ENCODE measurements at places on chromosomes 12 and 14.

- no peak for DNase-seq
Measured at GRCh38 chr12:110079477-110080400, 31.4 kb upstream of the C12orf76 start.

DNA sequence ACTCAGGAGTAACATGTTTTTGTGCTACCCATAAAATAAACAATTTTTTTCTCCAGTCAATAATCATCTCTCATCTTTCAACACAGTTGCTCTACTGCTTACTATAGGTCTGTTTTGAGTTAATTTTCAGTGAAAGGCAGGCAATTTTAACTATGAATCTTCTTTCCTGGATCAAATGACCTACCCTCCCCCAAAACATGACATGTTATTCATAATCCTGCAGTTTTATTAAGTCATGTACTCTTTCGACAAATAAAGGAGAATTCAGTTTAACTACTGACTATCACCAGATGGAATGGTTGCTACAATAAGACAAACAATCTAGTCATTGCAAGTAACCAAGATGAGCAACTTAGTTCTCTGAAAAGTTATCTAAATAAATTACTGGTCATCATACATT lies 106.0 kb upstream of the FAR2 start:
- DNase-seq: no peak

DNA sequence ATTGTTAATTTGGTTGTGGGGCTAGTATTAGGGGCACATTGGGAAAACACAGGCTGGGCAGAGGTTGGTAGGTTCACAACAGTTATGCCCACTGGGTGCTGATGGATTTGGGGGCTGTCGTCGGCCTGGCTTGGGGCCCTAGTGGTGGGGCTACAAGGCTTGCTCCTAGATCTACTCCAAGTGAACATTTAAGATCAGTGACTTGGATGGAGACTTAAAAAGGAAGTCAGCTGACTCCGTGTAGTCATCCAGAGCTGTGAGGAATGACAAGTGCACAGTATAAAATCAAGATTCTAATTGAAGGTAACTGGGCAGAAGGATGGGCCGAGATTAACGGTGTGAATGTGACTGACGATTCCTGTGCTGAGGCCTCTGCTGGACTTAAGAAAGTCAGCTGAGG lies 12.8 kb upstream of the NR4A1 start:
- DNase-seq: peak; percentile 50

DNA sequence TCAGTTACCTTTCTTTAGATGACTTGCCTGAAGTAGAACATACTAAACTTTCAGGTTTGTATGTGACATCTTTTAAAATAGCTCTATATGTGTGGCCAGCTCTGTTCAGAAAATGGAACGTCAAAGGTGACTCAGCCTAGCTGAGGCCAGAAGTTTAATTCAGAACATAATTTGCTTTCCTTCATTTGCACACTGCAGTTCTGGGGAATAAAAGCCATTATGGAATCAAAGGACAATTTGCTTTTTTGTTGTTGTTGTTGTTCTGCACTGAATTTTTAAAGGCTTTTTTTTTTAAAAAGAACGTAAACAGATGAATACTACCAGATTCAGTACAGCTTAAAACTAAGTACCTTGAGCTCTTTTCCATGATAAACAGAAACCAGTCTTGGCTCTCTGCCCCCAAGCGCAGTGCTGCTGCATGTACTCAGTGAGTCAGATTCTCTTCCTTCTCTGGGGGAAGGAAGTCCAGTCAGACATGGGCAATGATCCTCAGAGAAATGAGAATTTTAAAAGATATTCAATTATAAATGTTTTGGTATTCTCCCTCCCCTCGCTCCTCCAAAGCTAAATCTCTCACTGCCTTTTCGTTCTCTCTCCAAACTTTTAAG lies 644.2 kb downstream of the NOVA1 start:
- DNase-seq: no peak

DNA sequence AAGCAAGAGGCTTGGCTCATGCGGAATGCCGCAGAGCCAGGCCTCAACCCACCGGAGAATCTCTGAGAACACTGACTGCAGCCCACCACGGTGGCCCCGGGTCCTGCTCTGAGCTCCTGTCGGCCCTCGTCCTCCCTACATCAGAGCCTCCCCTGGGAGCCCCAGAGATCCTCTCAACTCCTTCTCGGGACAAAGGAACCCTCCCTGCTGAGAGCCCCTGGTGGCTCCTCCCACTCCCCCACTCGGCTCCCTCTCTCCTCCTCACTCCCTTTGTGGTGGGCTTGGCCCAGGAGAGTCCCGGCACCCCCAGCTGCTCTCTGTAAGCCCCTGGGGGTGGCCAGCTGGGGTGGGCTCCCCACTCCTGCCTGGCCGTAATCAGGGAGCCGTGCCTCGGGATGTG lies 11.1 kb upstream of the INF2 start:
- peak; percentile 49 for DNase-seq

DNA sequence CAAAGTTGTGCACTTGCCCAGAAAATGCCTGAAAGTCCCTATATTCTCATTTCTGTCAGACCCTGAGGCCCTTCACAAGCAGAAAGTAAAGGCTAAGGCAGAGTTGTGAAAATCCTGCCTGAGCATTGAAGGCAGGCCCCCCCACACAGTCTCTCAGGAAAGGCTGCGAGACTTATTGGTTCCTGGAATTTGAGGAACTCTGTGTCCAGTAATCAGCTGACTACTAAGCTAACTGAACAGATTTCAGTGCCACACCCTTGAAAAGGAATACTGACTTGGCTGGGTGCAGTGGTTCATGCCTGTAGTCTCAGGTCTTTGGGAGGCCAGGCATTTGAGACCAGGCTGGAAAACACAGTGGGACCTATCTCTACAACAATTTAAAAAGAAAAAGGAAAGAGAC lies 21.1 kb upstream of the PPP2R5E start:
- DNase-seq: no peak

- no peak for DNase-seq
Measured at GRCh38 chr12:94488463-94488862, 28.8 kb upstream of the CEP83 start.

DNA sequence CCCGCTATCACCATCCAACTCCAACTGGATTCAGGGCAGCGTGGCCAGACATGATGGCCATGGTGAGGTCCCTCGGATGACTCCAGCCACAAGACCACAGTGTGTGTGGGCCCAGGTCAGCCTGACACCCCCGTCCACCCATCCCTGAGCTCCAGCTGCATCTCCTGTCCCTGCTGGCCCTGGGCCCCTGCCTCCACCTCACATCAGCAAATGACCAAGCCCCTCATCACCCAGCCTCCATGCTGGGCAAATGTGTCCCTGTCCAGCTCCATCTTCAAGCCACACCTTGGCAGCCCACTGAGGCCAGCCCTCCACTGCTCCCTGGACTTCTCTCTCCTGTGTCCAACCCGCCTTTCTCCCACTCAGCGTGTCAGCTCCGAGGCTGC lies 3.2 kb downstream of the GPR132 start:
- DNase-seq: no peak

- DNase-seq: no peak
Measured at GRCh38 chr12:10557766-10558165, 52.1 kb downstream of the EIF2S3B start.

- no peak for DNase-seq
Measured at GRCh38 chr14:97379091-97379531, 581.9 kb downstream of the VRK1 start.

GRCh38 chr12:100128512-100128908 lies 14.2 kb downstream of the BLTP3B start:
- DNase-seq: peak; percentile 57

- no peak for DNase-seq
Measured at GRCh38 chr12:53617700-53618099, 8.5 kb downstream of the ATF7 start.

DNA sequence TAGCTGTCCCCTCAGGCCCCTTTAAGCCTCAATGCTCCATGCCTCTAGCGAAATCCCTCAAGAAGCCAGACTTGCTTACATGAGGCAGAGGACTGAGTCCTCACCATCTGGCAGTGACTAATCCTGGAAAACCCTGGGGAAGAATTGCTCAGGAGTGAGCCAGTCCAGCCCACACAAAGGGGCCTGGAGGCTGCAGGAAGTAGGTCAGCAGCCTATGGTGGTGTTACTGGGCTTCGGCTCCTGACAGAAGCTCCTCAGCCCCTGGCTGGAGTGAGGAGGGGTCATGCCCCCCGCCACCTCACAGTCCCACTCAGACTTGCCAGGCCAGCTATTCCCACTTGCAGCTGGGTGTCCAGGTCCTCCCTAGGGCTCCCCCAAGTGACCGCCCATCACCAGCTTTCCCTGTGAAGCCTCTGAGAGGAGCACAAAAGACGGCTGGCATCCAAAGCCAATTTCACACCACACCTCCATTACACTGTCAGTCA lies 250.5 kb downstream of the DPF3 start:
- peak; percentile 99 for DNase-seq

DNA sequence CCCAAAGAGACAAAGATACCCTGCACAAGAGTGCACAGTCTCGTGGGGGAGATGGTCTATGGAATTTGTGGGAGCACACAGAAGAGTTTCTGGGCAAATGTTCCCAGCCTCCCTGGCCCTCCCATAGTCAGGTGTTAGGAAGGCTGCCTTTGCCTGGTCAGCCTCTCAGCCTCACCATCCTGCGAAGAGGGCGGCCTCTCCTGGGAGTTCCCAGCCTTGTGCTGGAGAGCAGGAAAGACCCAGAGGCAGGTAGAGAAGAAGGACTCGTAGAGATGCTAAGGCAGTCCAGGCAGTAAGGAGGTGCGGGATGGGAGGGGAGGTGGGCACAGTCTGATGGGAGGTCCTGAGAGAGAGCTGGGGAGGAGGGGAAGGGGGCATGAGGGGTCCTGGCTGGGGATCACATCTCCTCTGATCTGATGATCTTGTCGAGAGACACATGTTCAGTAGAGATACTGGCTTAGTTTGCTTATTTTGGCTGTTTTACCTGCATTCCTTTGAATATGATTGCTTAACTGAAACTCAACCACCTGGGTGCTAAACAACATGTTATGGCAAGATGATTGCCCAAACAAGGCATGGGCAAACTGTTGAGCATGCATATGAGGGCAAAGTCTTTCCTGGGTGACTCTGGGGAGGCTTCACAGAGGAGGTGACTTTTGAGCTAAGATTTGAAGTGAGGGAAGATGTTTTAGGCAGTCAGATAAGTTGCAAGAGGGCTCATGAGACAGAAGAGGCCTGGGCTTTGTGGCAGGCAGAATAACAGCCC lies 10.5 kb downstream of the SERPINA6 start:
- DNase-seq: no peak

- no peak for DNase-seq
Measured at GRCh38 chr14:89365061-89365801, 51.8 kb downstream of the FOXN3 start.

- DNase-seq: no peak
Measured at GRCh38 chr14:84254290-84254689, 1275.7 kb upstream of the FLRT2 start.

DNA sequence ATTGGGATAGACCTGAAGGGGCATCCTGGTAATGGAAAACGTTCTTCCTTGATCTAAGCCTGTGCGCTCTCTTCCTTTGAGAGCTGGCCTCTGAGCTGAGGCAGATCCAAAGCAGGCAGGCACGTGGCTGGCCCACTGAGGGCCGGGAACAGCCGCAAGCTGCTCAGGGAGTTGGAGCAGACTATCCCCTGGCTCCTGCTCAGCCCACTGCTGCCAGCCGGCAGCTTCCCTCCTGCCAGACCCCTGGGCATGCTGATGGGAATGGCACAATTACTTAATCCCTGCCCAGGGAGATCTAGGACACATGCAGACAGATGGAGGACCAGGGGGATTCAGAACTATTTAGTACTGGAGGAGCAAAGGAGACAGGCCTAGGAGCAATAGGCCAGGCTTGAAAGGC lies 14.4 kb downstream of the NEUROD4 start:
- no peak for DNase-seq

DNA sequence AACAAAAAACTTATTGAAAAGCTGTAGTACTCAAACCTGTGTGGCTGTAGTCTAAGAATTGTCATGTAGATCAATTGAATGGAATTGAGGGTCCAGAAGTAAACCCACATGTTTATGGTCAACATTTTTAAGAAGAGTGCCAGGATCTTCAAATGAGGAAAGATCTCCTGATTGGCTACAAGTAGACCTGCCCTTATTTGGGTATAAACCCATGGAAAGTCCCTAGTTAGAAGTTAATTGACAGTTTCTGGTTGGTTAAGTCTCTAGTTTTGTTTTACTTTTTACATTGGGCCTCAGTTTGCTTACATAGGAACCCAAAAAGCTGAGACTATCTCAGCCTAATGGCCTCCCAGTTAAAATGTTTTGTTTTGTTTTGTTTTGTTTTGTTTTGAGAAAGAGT lies 91.9 kb upstream of the RESF1 start:
- no peak for DNase-seq

GRCh38 chr12:49015196-49015595 lies 3.4 kb downstream of the PRKAG1 start:
- no peak for DNase-seq

DNA sequence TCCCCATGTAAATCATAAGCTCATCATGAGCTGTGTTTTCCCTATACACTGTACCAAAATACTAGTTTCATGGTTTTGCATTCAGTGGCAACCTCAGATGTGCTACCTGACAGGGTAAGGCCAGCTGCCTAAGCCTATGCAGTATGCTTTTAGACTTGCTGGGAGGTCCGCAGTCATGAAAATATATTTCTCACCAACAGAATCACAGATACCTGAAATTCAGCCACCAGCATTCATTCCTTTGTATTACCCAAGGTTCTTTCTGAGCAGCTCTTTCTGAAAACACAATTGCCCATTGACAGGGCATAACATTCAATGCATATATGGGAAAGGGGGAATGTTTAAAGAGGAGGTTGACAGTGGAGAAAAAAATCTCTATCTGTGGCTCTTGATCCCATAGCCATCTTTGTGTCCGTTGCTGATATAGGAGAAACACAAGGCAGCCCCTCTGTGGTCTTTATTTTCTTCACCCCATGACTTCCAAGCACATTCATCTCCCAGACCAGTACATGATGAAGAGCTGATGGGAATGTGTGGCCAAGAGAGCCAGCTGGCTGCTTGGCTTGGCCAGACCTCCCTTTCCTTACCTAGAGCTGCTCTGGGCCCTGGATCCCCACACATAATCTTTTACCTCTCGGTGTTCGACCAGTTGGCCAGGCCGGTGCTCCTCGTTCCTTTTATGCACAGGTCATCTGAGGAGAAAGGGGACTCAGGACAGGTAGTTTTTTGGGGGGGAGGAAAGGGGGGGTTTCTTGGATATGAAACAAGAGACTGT lies 162.9 kb downstream of the KCNA5 start:
- DNase-seq: no peak

GRCh38 chr14:32076278-32077080 lies 625 bp upstream of the ARHGAP5 start:
- DNase-seq: peak; percentile 95

- DNase-seq: no peak
Measured at GRCh38 chr14:106276326-106277267, 750.2 kb downstream of the TMEM121 start.

- DNase-seq: no peak
Measured at GRCh38 chr12:32545413-32545980, 133.6 kb upstream of the DNM1L start.

- DNase-seq: no peak
Measured at GRCh38 chr12:45883187-45883586, 107.2 kb downstream of the SCAF11 start.

GRCh38 chr14:89279649-89280232 lies 137.3 kb downstream of the FOXN3 start:
- DNase-seq: no peak

DNA sequence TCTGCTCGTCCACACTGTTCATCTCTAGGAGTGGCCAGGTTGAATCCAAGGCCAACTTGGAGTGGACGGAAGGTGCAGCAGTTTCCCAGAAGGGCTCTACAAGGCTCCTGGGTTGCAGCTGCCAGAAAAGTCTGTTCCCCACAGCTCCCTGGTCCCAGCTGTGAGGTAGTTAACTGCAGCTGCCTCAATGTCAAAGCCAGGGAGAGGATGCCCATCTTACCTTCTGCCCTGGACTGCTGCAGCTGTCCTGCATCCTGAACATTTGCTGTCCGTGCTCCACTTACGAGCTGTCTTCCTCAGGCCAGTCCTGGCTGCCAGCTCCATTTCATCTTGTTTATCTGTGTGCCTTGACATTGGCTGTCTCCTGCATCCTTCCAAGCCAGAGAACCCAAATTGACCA lies 227.3 kb downstream of the SLC41A2 start:
- DNase-seq: no peak
